Activated naive CD8-positive, alpha-beta T cell treated with anti-CD3 and anti-CD28 coated beads for 36 hours (primary cell): ENCODE measurements at places on chromosomes 2 and 18.

DNA sequence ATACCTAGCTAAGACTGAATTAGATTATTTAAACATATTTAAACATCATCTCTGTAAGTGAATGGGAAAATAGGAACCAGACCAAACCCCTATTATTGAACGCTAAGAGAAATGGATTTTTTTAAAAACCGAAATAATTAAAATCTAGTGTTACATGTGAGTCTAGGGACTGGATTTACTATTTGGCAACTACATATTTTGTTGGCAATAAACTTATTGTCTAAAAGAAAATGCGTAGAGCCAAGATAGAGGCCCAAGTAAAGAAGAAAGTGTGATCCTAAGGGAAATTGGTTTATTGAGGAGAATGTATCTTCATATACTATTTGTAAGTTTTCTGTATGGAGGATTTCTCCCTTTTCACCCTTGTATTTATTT lies 105.6 kb downstream of the LTBP1 start:
- DNase-seq, result no peak

GRCh38 chr18:63149302-63149587 lies 170.3 kb downstream of the BCL2 start:
- no peak for DNase-seq

- no peak for DNase-seq
Measured at GRCh38 chr2:237733677-237734300, 64.8 kb upstream of the RBM44 start.

DNA sequence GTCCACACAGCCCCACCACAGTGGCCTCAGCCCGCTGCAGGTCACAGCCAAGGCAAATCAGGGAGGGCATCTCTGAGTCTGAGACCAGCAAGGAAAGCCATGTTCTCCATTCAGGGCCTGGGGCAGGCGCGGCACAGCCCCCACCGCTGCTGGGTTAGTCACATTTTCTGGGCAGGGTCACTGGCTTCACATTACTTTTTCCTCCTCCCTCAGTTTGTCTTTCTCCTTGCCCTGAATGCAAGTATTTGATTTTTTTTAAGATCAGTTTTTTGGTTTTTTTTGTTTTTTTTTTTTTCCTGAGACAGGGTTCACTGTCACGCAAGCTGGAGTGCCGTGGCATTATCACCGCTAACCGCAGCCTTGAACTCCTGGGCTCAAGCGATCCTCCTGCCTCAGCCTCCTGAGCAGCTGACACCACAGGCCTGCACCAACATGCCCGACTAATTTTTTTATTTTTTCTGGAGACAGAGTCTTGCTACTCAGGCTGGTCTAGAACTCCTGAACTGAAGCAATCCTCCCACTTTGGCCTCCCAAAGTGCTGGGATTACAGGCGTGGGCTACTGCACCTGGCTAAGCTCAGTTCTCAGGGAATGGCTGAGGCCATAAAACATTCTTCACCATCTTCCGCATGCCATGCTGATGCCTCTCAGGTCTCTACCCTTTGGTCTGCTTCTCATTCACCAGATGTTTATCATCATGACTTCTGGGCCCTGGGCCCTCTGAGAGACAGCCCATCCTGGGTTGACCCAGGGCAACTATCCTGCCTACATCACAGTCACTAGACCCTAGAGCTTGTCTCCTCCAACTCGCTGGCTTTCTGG lies 628 bp upstream of the CAPG start:
- no peak for DNase-seq

GRCh38 chr2:127220102-127220767 lies at the start of gene CYP27C1:
CYP27C1 (minus strand) TSS chr2:127220299; CDS start chr2:127220270, 29 bp downstream.
- DNase-seq, result peak; percentile 15

- no peak for DNase-seq
Measured at GRCh38 chr2:85250045-85250444, 77.7 kb downstream of the TGOLN2 start.

DNA sequence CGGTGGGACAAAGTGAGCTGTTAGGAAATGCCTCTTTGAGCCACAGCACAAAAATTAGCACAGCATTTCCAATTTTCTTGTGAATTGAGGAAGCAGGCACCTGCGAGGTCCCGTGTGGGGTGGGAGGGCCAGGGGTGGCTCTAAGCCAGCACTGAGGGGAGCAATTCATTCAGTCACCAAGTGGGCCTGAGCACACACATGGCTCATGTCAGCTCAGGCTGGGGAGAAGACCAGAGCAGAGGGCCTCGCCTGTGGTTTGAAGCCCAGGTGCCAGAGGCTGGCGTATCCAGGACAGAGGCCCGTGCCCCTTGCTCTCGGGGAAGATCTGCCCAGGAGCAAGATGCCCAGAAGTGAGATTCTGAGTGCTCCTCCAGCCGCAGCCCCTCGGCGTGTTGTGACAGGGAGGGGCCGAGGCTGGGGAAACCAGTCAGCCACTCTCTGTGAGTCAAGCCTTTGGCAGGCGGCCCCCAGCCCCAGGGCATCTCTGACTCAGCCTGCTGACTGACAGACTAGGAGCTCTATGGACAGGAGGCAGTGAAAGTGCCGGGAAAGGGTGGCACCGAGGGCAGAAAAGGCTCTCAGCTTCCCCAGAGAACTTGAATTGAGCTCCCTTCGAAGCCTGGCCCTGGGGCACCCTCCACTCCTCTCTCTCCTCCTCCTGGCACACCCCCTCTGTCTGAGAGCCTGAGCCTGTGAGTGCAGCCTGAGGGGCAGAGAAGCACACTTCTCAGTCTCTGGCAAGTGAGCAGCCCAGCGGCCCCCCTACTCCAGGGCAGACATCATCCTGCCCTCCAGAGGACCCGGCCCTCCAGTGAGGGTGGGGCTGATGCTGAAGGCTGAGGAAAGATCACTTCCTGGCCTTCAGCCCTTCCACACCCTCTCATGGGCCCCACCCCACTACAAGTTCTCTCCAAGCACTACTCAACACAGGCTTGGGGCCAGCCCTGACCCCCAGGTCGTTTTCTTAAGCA lies 32.3 kb downstream of the CYP26B1 start:
- no peak for DNase-seq

- no peak for DNase-seq
Measured at GRCh38 chr18:12703096-12703567, 290 bp downstream of the PSMG2 start.

GRCh38 chr2:56508662-56509061 lies 324.9 kb downstream of the CCDC85A start:
- no peak for DNase-seq

DNA sequence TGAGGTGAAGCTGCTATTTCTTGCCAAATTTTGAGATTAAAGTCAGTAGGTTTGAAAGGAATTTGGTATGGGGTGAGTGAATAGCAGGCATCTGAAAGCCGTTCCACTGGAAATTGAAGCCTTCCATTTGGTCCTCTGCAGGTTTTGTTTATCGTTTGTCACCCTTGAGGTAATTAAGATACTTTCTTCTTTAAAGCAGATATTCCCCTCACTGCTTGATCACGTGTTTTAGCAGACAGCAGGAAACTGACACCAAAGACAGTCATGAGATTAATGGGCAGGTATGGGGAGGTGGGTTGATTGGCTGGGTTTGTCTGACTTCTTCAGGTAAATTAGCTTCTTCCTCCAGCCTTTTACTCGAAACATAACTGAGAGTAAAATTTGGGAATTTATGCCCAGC lies 10.7 kb downstream of the LPIN1 start:
- no peak for DNase-seq

- DNase-seq, result no peak
Measured at GRCh38 chr2:29390136-29390535, 274.9 kb downstream of the CLIP4 start.

DNA sequence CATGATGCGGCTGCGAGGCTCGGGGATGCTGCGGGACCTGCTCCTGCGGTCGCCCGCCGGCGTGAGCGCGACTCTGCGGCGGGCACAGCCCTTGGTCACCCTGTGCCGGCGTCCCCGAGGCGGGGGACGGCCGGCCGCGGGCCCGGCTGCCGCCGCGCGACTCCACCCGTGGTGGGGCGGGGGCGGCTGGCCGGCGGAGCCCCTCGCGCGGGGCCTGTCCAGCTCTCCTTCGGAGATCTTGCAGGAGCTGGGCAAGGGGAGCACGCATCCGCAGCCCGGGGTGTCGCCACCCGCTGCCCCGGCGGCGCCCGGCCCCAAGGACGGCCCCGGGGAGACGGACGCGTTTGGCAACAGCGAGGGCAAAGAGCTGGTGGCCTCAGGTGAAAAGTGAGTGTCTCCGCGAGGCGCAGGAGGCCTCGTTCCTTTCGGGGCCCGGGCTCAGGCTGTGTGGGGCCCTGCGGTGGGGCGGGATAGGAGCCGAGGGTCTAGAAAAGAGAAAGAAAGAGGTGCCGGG lies 520 bp downstream of the GLS start:
- no peak for DNase-seq

- no peak for DNase-seq
Measured at GRCh38 chr2:135150725-135151124, 98.6 kb downstream of the RAB3GAP1 start.

- DNase-seq, result no peak
Measured at GRCh38 chr2:46248171-46248570, 49.0 kb upstream of the EPAS1 start.

DNA sequence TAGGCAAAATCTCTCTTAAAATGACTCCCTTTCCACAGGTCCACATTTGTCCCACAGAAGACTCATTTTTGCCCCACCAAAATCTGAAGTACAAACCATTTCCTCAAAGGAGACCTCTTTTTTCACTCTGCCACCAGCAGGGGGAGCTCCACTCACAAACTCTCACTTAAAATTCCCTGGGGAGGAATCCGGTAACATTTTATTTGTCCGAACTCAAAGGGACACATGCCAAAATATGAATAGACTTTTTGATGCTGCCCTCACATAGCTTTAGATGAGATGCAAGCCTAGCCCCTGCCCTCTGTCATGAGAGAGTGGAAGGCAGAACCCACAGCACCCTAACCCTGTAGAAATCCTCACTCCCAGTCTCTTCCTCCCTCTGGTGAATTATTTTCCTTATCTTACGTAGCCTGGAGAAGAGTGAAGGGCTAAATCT lies 57.1 kb downstream of the RMDN2 start:
- peak; percentile 41 for DNase-seq

- DNase-seq, result no peak
Measured at GRCh38 chr2:241048949-241049343, 50.5 kb downstream of the SNED1 start.

DNA sequence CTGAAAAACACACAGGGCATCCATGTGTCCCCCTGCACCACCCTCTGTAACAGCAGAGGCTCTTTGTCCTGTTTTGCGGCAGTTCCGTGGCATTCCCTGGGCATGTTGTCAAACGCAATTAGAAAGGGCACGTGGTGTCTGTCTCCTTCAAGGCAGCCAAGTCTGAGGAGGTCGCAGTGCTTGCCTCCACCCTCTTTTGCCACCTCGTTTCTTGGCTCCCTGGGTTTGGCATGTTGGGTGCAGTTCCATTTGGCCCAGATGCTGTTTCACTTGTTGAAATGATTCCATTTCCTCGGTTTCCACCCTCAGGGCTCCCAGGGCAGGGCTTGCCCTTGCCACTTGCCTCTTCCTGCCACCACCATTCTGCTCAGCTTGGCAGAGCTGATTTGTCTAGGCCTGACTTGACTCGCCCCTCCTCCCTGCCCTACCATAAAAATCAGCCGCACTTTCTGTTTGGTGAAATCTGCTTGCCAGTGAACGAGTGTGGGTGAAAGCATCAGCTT lies 12.4 kb downstream of the CCL20 start:
- no peak for DNase-seq

- no peak for DNase-seq
Measured at GRCh38 chr18:56825878-56826277, 174.7 kb downstream of the WDR7 start.

GRCh38 chr2:112821142-112821541 lies 15.4 kb downstream of the IL1B start:
- DNase-seq, result peak; percentile 72

DNA sequence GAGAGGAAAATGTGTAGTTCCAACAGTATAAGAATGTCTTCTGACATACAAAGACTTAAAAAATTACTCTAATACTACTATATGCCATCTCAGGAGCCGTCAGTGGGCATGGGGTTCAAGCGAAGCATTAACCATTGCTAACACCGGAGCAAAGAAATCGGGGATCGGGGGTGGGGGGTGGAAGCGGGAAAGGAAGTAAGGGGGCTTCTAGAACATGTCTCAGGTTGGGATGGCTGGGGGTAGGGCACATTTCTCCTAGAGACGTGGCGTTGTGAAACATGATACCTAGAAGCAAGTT lies 702 bp downstream of the LMAN1 start:
- no peak for DNase-seq

DNA sequence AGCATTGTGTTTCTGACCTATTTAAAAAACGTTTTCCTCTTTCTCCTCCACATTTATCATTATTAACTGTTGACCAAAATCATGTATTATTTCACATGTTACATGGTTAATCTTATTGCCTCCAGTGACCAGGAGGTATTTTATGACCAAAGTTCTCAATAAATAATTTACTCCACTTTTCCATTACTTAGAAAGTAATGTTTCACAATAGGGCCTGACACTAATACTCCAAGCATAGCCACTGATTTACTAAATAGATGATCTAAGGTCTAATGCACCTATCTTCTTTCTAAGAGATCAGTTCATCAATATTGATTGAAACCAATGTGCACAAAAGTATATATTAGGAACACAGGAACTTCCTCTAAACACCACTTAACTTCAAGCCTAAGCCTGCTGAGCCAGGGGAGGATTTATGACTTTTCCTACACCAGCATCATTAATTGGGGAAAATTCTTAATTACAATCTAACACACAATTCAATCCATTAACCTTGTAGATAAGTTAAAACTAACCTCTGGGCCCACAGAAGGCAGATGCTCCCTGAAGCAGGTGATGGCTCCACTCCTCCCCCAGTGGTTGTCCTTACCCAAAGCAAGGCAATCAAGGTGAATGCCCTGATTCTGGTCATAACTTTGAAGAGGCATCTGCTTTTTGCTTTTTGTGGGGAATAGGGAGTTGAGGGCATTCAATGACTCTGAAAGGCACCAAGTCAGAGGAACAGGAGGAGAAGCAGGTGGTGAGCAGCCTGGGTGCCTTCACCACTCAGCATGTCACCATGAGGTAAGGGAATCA lies 33.9 kb downstream of the RBMS1 start:
- no peak for DNase-seq
